ENCODE measurements at places on chromosomes 13 and 19.

GRCh38 chr13:87669379-87669978, 1.7 kb upstream of the SLITRK5 start:
- DNase-seq = peak; percentile 42

GRCh38 chr13:46949211-46949610, 52.4 kb upstream of the HTR2A start:
- no peak for DNase-seq

DNA sequence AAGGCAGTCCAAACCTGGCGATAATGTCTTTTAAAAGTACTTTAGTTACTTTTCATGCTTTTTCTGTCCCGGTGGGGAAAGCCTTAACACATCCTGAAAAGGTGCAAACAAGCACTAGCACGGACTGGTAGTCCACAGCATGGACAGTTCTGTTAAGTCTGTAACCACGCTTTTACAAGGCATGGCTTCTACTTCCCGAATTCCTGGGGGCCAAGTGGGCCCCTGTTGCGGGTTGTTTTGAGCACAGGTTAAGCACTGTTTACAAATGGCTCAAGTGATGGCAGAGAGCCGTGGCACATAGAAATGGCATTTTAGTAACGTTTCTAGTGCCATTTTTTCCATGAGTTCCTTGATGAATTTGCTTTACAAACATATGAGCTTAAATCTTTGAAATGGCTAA, 37.6 kb downstream of the ZNF493 start:
- no peak for DNase-seq

DNA sequence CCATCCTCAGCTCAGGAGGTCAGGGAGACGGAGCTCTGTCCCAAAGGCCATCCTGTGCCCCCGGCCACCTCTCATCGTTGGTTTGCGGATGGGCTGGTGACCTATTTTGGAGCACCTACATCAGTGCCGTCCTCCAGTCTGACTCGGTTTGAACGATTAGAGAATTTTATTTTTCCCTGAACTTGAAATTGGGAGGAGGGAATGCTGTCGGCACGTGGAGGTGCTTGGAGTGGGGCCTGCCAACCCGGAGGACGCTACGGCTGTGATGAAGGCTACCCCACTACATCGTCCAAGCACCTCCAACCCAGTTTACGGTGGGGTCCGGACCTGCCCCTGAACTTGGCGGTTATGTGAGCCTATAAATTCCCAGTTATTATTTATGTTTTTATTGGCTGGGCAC, 3.0 kb upstream of the ZNF554 start:
- DNase-seq = no peak

DNA sequence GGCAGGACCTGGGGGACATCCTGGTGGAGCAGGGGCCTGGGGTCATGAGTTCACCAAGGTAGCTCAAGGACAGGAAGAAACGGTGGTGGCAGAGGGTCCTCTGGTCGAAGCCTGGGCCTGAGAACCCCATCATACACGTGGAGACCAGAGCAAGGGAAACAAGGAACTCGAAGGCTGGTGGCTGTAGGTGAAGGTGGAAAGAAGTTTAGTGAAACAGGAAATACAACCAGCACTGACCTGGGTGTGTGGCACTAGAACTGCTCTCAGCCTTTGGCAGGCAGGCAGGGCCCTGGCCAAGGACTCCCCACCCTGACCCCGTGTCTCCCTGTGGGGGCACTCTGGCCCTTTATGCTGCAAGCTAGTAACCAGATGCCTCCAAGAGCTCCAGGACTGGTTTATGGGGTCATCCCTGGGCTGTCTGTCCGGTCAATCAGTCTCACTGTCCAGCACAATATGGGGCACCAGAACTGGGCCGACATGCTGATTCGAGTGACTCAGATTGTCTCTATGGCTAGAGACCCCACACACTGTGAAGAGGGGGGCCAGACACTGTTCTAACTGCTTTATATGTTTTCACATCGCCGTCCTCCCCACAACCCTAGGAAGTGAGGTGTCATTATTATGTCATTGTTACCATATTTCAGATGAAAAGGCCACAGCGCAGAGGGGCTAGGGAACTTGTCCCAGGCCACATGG, 3.8 kb downstream of the COX6B2 start:
- DNase-seq = no peak

GRCh38 chr13:104011505-104012241, 945.5 kb upstream of the SLC10A2 start:
- no peak for DNase-seq

DNA sequence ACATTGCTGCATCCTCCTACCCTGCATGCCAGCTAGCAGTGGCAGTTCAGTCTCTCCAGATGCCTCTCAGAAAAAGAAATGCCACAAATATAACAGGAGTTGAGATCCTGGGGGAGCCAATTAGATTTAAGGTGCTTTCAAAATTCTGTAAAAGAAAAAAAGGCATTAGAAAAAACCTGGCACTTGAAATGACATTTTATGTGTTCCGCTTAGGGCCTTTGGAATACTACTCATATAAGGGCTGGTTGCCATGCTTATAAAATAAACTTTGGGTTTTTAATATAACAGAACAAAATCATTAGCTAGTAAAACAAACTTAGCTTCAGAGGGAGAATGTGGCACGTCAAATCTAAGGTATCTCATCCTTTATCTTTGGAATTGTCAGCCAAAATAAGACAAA, 104.1 kb downstream of the ENOX1 start:
- DNase-seq = no peak

- DNase-seq = peak; percentile 74
Measured at GRCh38 chr19:36032251-36033104, at the start of gene CLIP3. CLIP3 (minus strand) TSS chr19:36032873; CDS start chr19:36032357, 516 bp downstream.

DNA sequence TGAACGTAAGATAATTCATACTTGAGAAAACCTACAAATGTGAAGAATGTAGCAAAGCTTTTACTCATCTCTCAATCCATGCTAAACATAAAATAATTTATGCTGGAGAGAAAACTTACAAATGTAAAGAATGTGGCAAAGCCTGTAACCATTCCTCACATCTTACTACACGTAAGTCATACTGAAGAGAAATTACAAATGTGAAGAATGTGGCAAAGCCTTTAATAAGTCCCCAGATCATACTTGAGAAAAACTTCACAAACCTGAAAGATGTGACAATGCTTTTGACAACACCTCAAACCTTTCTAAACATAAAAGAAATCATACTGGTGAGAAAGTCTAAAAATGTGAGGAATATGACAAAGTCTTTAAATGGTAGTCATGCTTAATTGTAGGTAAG, 89.4 kb downstream of the ZNF675 start:
- DNase-seq = no peak

GRCh38 chr13:79662882-79663281, 181.9 kb downstream of the NDFIP2 start:
- no peak for DNase-seq

- no peak for DNase-seq
Measured at GRCh38 chr19:10408511-10409283, 5.4 kb upstream of the CDC37 start.

- DNase-seq = peak; percentile 10
Measured at GRCh38 chr19:56491399-56491798, 14.3 kb upstream of the ZNF667 start.

DNA sequence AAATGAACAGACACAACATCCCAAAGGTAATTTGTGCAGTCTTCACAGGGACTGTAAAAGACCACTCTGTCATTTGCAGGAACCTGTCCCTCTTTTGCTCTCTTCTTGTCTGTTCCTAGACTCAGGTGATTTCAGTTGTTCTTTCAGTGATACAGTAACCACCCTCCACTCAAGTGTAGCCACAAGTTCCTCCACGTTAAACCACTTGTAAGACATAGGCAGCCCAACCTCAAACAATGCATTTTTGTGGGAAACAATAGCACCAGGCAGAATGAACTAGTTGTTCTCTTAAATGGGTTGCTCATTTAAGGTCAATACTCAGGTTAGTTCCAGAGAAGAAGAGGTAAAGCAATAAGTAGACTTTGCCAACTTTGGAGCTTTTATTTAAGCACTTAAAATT, 359.4 kb downstream of the MZT1 start:
- DNase-seq = no peak

- no peak for DNase-seq
Measured at GRCh38 chr19:13029893-13030292, 34.6 kb downstream of the NFIX start.

Data from fibroblast of pulmonary artery (primary cell).